ENCODE measurements at places on chromosomes 6 and 20.

- no peak for DNase-seq
Observed at GRCh38 chr20:38789503-38790199, 15.8 kb upstream of the PPP1R16B start.

- DNase-seq: no peak
Observed at GRCh38 chr20:5077761-5078387, 41.9 kb downstream of the PCNA start.

DNA sequence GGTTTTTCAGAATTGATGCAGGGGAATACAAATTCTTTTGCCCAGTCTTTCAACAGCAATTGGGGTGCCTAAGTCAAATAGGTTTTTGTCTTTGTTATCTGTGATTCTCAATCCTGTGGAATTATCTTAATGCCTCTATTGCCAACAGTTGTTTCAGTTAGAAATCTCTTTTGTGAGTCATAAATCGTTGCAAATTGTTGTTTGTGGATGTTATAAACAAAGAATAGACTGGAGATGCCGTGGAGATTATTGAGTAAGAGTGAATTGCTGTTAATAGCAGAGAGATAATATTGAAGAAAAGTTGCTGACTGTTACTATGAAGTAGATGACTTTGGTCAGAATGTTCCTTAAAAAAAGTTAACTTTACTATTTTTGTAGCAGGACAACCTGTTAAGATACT lies 63.7 kb upstream of the POPDC3 start:
- no peak for DNase-seq

GRCh38 chr20:10064611-10065010 lies 29.8 kb downstream of the ANKEF1 start:
- no peak for DNase-seq

GRCh38 chr20:62754122-62754990 lies 41.9 kb upstream of the MRGBP start:
- no peak for DNase-seq

DNA sequence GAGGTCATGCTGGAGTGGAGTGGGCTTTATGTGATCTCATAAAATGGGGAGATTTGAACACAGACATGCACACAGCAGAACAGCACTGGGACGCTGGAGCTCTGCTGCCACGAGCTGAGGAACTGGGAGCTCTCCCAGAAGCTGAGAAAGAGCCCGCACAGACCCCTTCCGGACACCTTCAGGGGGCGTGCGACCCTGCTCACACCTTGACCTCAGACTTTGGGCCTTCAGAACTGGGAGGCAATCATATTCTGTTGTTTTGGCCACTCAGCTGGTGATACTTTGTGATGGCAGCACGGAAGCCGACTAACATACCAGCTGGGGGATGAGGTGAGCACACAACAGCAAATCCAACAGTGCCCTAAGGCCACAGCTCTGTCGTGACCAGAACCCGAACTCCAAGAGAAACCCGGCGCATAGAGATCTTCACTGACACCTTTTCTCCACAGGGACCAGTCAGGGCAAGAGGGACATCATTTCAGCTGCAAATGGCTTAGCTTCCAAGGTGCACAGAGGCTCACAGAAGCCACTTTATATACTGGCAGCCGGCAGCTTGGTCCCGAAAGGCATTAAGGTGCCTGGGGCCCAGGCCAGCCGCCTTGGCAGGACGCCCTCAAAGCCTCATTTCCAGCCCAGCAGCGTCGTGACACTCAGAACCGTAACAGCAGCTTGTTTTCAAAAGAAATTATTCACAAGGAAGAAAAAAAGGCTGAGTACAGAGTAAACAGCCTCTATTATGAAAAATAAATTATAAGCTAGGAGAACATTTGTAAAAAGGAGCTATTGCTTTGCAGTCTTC lies 89.3 kb downstream of the RNASET2 start:
- no peak for DNase-seq

DNA sequence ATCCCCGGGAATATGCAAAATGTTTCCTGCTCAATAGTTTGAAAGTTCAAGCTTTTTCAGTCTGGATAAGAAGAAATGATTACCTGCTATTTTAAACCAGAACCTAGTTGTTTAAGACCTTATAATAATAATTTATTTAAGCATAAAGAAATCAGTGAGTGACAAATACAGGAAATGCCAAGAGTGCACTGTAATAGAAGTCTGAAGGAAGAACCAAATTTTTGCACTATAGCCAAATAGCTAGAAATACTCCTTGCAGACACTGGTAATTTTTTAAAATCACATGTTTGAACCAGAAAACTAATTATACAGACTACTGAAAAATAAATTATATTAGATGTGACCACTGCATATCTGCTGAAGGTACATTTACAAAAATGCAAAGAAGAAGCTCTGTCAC lies 93.2 kb downstream of the MMS22L start:
- DNase-seq: no peak

GRCh38 chr6:43964659-43965570 lies 162.3 kb downstream of the MRPL14 start:
- peak; percentile 53 for DNase-seq

- DNase-seq: no peak
Observed at GRCh38 chr6:163457637-163458561, 43.4 kb downstream of the QKI start.

GRCh38 chr6:87104667-87105066 lies 9.8 kb upstream of the CGA start:
- no peak for DNase-seq

DNA sequence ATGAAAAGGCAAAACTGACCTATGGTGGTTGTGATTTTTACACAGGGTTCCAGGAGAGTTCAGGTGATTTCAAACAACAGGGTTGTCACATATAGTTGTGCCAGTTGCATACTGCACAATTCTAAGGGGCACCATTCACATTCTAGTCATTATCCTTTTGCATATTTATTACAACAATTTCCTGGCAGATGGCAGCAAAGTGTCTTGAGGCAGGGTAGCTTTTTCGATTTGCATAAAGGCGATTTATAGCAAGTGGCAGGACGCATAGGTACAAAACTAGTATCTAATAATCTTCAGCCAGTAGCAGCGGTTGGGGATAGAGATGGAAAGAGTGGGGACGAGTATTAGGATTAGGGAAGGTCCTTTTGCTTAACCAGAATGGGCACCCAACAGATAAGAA lies 46.5 kb upstream of the TRAF3IP2 start:
- no peak for DNase-seq

DNA sequence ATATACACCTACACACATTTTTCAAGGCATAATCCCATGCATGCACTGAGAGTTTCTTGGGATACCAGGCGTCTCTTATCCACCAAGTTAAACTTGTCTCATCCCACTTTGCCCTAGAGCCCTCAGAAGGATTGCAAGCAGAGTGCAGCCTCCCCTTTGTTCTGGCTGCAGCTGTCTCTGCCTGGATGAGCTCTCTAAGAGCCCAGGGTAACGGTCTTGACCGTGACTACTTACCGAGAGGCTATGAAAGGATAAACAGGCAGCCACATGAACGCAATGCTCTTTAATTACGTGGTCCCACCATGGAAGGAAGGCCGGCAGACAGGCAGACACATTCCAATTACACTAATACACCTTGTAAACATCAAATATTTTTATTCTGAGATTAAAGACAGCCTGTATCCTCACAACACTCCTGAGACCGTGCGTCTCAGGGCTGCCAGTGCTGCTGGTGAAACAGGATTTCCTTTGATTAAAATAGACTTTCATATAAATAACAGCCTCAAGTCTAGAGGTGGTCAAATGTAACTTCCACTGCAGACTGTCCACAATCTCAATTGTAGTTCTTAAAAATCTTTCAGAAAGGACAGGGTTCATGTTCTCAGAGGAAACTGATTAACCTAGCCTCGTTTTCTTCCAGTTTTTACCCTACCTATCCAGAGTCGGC lies 210.0 kb upstream of the PRDM1 start:
- DNase-seq: no peak

- DNase-seq: no peak
Observed at GRCh38 chr20:62702013-62702300, 6.7 kb upstream of the NTSR1 start.

DNA sequence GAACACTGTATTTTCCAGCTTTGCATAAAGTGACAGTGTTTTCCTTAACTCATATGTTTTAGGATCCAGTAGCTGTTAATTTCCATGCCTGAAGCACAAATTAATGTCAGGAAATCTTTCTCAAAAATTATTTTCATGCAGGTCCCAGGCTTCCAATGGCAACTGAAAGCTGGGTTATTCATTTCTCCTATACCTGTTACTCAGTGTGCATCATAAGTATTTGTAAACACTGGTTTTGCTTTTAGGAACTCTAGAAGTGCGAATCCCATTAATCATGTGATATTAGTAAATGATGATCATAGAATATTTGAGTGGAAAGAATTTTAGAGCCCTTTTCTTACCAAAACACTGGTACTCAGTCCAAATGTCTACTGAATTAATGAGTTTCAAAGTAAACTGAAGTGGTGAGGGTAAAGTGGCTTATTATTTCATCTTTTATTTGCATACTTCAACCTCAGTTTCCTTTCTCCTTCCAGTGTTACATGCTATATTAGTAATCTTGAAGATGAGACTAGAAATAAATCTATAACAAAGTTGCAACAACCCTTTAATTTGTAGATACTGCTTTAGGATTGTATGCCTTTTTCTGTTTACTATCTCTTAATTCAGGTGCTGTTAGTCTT lies 124.0 kb downstream of the ZFAND3 start:
- no peak for DNase-seq

- DNase-seq: no peak
Observed at GRCh38 chr6:21753241-21754108, 159.9 kb downstream of the SOX4 start.

DNA sequence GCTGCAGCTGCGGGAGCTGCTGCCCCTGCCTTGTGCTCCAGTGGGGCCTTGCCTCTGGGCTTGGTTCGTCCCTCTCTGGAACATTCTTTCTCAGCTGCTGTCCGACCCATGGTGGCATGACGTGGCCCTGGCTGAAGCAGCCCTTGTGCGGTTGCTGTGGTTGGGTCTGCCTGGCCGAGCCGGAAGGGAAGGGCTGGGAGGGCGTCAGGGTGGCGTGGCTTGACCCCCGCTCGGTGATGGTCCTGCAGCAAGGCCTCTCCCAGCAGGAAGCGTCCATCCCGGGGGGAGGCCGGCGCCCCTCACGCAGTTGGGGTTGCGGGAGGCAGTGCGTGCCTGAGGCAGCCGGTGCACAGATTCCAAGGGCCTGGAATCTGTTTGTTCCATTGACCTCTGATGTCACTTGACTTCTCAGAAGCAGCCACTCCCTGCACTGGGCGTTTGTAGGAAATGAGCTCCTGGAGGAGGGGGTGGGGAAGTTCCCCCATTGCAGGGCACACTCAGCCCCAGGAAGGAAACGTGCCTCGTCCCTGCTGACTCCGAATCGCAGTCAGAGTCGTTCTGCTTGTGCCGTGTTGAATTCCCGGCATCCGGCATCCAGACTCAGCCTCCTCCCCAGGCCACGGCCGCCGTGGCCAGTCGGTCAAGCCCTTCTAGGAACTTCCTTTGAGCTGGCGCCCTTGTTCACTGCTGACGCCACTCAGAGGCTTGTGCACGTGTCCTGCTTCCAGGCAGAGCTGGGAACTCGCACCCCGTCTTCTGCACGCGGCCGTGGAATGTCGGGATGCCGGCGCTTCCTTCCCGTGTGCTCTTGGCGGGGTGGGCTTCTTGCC lies 9.7 kb upstream of the TNFRSF6B start:
- DNase-seq: no peak

- no peak for DNase-seq
Observed at GRCh38 chr6:66772800-66773199, 1065.8 kb upstream of the EYS start.

DNA sequence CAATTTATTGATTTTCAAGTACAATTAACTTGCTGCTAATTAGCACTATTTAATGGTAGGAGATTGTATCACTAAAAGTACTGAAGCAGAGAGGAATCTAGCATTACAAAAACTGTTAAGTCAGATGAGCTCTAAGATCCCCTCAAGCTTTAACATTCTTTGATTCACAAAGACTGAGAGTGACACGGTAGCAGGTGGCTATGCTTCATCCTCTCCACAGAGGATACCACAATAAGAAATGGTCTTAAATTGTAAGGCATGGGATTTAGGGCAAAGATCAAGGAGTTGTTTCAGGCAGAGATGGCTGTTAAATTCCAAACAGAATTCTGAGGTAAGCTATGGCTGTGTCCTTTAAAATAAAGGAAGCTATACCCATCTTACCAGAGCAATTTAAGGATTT lies 67.8 kb upstream of the BEND6 start:
- DNase-seq: no peak

DNA sequence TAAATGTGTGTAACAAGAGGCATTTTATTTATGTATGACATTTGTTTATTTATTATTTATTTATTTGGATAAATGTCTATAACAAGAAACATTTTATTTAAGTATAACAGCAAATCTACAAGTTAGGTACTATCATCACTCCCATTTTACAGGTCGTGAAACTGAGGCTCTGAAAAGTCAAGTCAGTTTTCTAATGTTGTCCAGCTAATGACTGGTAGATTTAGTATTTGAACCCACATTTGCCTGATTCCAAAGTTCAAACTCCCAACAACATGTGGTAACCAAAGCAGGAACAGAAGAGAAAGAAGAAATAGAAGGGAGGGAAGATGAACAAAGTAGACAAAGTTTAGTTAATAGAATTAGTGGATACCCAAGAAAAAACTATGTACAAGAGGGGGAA lies 32.9 kb downstream of the BCAS1 start:
- no peak for DNase-seq

Data from left forelimb (tissue), 1 donor.